ENCODE measurements at places on chromosomes 7 and 10.
A peak's percentile ranks its signal among the peaks of the same experiment; 100 is the strongest.

- H3K4me1 ChIP-seq: peaks cover 2% of the 10 kb centered on the region
- H3K4me3 ChIP-seq: no peak overlapping the region
- H3K27ac ChIP-seq: no peak overlapping the region
- peaks cover 3% of the 10 kb centered on the region for H3K27me3 ChIP-seq
- H3K36me3 ChIP-seq: no peaks in the 10 kb centered on the region
- no peak for DNase-seq
Measured at GRCh38 chr10:92810934-92811532, 37.3 kb upstream of the EXOC6 start.

DNA sequence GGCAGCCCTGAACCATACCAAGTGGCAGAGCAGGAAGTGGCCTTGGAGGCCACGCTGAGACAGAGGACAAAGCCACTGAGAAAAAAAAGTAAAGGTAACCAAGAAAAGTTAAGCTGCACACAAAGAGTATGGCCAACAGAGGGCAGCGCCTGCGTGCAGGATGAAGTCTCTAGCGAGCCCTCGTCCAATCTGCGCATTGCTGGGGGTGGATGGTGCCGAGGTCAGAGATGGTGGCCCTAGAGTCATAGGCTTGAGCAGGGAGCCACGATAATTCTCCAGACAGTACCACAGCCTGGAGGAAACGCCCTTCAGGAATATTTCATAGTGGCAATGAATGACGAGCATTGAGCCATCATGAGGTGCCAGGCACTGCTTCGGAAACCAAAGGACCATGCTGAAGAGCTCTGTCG, 9.7 kb downstream of the ATP6V0E2 start:
- peaks cover 32% of the 10 kb centered on the region for H3K36me3 ChIP-seq
- no peak overlapping the region for H3K4me3 ChIP-seq
- peak; percentile 61 for DNase-seq
- H3K27me3 ChIP-seq: no peaks in the 10 kb centered on the region
- no peak overlapping the region for H3K27ac ChIP-seq

- peaks cover 29% of the 10 kb centered on the region for H3K27me3 ChIP-seq
- H3K27ac ChIP-seq: peak overlapping the region; percentile 96
- peaks cover 18% of the 10 kb centered on the region for H3K36me3 ChIP-seq
- peaks cover 39% of the 10 kb centered on the region for H3K4me1 ChIP-seq
- no peak for DNase-seq
Measured at GRCh38 chr10:49539320-49539885, 482 bp upstream of the ERCC6 start.

DNA sequence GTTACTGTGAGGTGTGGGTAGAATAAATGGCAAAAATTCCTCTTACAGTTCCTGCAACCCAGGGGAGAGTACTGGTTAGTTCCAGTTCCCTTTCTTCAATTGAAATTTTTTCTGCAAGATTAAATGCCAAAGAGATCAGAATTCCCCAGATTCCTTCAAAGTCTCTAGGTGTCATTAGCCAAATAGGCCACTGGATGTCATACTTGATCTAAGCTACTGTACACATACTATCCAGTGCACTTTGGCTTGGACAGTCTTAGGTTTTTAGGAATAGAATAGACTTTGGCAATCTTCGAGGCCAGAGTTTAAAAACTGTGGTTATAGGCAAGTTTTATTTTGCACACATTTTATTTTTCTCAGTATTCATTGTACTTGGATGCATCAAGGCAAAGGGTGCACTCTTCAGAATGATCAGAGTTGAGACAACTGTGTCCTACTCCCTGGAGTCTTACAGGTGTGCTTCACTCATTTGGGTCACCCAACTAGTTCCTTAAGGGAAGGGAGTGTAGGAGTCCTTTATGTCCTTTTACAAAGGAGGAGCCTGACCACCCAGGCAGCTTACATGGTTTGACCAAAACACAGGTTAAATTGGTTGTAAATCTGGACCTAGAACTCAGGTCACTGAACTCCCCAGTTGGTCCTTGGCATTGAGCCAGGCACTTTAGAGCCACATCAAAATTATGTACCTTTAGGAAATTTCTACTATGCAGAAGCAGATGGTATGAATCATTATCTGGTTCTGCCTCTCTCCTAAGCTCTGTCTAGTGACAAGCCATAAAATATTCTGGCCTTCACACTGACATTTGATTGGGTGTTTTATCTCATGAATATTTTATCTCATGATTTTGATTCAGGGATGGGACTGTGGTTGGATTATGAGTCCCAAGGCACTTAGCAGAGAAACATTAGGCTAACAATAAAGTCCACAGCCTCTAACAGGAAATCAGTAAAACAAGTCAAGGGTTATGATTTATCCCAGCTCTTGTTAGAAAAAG, 49.5 kb downstream of the ASAH2B start:
- peaks cover 9% of the 10 kb centered on the region for H3K4me1 ChIP-seq
- H3K27me3 ChIP-seq: peaks cover 9% of the 10 kb centered on the region
- H3K4me3 ChIP-seq: no peak overlapping the region
- DNase-seq: no peak
- no peaks in the 10 kb centered on the region for H3K36me3 ChIP-seq

DNA sequence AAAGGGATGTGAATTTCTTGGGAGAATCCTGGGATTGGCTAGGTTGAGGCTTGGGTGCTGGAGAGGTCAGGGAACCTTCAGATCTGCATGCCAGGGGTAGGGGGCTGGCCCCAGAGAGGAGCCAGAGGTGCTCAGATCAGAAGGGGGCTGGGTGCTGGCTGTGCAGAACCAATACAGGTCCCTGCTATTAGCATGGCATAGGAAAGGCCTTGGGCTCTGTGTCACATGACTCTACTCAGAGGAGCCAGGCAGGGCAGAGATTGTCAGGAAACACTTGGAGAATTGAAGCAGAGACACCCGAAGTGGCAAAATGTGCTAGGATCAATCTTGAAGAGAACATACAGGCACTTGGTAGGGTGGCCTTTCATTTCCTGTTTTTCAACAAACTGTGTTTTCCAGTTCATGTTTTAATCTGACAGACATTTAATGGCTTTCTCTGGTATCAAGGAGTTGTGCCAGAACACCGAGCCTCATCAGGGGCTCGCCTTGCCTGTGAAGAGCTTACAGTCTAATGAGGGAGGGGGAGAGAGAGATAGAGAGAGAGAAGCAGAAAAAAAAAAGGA, 498.9 kb downstream of the RPS24 start:
- no peak overlapping the region for H3K4me3 ChIP-seq
- DNase-seq: no peak
- H3K27me3 ChIP-seq: peaks cover 2% of the 10 kb centered on the region
- H3K4me1 ChIP-seq: no peaks in the 10 kb centered on the region

DNA sequence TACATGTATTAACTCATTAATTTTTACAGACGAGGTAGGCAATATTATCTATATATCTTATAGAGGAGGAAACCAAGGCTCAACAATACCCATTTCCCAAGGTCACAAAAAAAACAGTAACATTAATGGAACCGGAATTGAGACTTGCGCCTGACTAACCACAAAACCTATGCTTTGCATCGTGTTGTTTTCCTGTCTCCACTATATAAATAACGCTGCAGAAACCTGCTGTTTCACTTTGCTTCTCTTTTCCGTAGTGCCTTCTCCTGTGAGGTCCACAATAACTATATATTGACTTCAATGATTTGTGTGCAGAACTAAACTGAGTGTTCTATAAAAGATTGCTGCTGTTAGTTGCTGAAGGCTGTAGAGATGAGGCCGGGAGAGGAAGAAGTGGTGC, 97.7 kb upstream of the RPA3 start:
- DNase-seq: no peak
- H3K27ac ChIP-seq: no peak overlapping the region
- no peaks in the 10 kb centered on the region for H3K27me3 ChIP-seq
- H3K4me1 ChIP-seq: peaks cover 41% of the 10 kb centered on the region
- peak overlapping the region; percentile 25 for H3K4me3 ChIP-seq

DNA sequence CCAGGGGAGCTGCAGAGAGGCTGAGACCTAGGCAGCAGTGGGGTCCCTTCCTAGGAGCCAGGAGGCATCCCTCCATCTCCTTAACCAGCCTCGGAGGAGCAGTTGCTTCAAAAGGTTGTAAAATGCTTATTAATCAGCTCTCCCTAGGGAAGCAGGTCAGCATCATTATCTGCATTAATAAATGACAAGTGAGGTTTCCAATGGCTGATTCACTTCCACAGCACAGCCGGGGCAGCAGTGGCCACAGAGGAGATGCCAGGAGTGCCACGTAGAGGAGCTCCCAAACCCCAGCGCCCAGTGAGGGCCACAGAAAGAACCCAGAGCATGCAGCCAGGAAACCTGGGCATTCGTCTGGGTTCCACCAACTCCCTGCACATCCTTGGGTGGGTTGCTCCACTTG, 8.2 kb upstream of the NPFFR1 start:
- DNase-seq: no peak
- no peak overlapping the region for H3K4me3 ChIP-seq

- H3K36me3 ChIP-seq: no peaks in the 10 kb centered on the region
- no peaks in the 10 kb centered on the region for H3K4me1 ChIP-seq
- H3K27ac ChIP-seq: no peak overlapping the region
Measured at GRCh38 chr10:129285459-129285858, 181.6 kb upstream of the MGMT start.

DNA sequence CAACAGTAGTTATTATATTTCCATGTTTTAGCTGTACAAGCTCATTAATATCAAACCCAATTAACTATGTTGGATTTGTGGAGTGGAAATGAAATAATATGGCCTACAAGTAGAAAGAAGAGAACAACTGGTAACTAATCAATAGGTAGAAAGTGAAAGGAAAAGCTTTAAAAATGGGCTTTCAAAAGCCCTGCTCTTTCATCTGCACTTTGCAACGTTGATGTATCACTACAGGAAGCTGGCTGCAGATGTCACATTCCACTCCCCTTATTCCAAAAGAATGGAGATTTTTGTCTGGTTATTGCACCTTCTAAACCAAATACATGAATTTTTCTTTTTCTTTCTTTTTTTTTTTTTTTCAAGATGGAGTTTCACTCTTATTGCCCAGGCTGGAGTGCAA, 11.7 kb upstream of the MKI67 start:
- no peak overlapping the region for H3K4me3 ChIP-seq
- DNase-seq: no peak
- no peaks in the 10 kb centered on the region for H3K36me3 ChIP-seq
- H3K27ac ChIP-seq: no peak overlapping the region
- no peaks in the 10 kb centered on the region for H3K27me3 ChIP-seq

- peak; percentile 51 for DNase-seq
- H3K27ac ChIP-seq: no peak within 1 kb of the TSS
- peak within 1 kb of the TSS; percentile 48 for H3K4me3 ChIP-seq
- peaks cover 5% of the 10 kb centered on the region for H3K4me1 ChIP-seq
Measured at GRCh38 chr7:90211391-90212148, at the start of gene STEAP2. TSS of gene STEAP2 (plus strand) at chr7:90211740. CDS start at chr7:90225083, 13,343 bp downstream.

GRCh38 chr7:33547880-33548279, 357.5 kb upstream of the BMPER start:
- H3K4me1 ChIP-seq: no peaks in the 10 kb centered on the region
- no peak overlapping the region for H3K4me3 ChIP-seq
- H3K27ac ChIP-seq: no peak overlapping the region

- H3K27ac ChIP-seq: no peak overlapping the region
- no peaks in the 10 kb centered on the region for H3K36me3 ChIP-seq
- no peak for DNase-seq
- H3K4me3 ChIP-seq: no peak overlapping the region
Measured at GRCh38 chr7:138917771-138918170, 63.4 kb downstream of the KIAA1549 start.

DNA sequence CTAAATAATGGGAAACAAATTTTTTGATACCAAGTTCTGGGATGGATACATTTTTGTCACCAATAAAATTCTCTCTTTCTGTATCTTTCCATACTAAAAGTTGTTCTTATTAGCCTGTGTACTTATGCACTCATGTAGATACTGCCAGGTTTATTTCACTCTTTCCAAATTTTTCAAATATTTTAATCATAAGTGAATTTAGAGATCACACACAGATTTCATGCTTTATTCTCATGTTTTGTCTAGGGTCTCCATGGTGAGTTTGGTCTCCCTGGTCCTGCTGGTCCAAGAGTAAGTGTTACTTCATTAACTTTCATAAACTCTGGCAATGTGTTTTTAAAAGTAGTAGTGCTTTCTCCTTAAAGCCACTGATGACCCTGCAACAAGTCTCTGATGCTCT, 20.3 kb downstream of the COL1A2 start:
- H3K27me3 ChIP-seq: peaks cover 3% of the 10 kb centered on the region
- no peak for DNase-seq
- no peak overlapping the region for H3K27ac ChIP-seq

- no peak overlapping the region for H3K4me3 ChIP-seq
- H3K4me1 ChIP-seq: peaks cover 27% of the 10 kb centered on the region
- peaks cover 9% of the 10 kb centered on the region for H3K36me3 ChIP-seq
- no peak overlapping the region for H3K27ac ChIP-seq
- H3K27me3 ChIP-seq: no peaks in the 10 kb centered on the region
Measured at GRCh38 chr7:130432886-130433285, 7.9 kb downstream of the CEP41 start.

- no peaks in the 10 kb centered on the region for H3K36me3 ChIP-seq
- no peaks in the 10 kb centered on the region for H3K4me1 ChIP-seq
- no peak for DNase-seq
Measured at GRCh38 chr10:117457071-117457810, 82.0 kb upstream of the PDZD8 start.

- no peak overlapping the region for H3K27ac ChIP-seq
- DNase-seq: no peak
- H3K4me1 ChIP-seq: no peaks in the 10 kb centered on the region
- H3K4me3 ChIP-seq: no peak overlapping the region
- no peaks in the 10 kb centered on the region for H3K27me3 ChIP-seq
- H3K36me3 ChIP-seq: peaks cover 6% of the 10 kb centered on the region
Measured at GRCh38 chr7:27870595-27870994, 130.6 kb downstream of the TAX1BP1 start.

DNA sequence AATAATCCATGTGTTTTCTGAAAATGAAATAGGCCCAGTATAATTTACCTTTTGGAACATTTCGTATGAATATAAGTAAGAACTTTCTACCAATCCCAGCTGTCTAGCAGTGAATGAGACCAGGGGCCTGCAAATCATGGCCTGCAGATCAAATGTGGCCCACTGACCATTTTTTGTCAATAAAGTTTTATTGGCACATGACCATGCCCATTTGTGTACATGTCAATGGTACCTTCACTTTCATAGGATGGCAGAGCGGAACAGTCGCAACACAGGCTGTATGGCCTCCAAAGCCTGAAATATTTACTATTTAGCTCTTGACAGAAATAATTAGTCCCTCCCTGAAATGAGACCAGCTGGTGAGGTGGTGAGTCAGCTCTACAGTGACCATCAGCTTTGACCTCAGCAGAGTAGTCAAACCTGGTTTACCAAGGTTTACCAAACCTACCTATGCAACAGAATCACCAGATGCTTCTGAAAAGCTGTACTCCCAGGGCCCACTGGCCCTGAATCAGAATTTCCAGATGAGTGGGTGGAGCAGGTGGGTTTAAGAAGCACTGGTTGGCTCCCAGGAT, 13.8 kb upstream of the C10orf90 start:
- no peak for DNase-seq
- H3K36me3 ChIP-seq: no peaks in the 10 kb centered on the region
- no peak overlapping the region for H3K4me3 ChIP-seq

DNA sequence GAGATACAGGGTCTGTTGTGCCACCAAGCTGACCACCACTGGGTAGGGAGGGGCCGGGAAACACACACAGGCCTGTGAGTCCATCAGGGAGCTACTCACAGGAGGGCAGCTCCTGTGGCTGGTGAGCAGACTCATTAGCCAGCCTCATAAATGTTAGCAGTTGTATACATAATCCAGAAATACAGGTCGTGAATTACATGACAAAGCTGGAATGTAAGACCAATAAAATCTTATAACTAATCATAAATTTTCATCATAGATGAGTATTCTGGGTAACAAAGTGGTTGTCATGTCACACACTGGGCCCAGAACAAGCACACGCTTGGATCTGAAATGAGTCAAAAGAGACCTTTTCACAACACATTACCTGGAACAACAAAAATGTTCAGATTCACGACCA, 642.6 kb upstream of the AUTS2 start:
- H3K27ac ChIP-seq: no peak overlapping the region
- no peak overlapping the region for H3K4me3 ChIP-seq
- no peak for DNase-seq
- H3K36me3 ChIP-seq: no peaks in the 10 kb centered on the region
